Epithelial cell of esophagus (primary cell): ENCODE measurements at places on chromosomes 3 and 15.

- peak; percentile 96 for DNase-seq
These were observed 21.5 kb downstream of the FRMD4B start for GRCh38 chr3:69364354-69364753.

DNA sequence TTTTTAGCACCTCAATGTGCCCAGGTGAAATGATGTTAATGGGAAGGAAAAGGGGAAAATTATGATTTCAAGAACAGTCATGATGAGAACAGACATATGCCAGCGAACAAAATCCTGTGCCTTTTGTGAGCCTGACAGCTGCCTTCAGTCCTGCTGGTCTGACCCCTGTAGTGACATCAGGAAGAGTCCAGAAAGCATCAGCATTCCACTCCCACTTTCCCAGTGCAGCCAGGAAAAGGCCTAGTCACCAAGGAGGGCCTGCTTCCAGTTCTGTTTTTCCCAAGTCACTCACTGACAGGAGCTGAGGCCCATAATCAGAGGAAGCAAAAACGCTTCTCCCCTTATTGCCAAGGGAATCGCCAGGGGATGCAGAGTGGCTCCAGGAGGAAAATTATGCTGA, 218.4 kb downstream of the ABHD5 start:
- no peak for DNase-seq

DNA sequence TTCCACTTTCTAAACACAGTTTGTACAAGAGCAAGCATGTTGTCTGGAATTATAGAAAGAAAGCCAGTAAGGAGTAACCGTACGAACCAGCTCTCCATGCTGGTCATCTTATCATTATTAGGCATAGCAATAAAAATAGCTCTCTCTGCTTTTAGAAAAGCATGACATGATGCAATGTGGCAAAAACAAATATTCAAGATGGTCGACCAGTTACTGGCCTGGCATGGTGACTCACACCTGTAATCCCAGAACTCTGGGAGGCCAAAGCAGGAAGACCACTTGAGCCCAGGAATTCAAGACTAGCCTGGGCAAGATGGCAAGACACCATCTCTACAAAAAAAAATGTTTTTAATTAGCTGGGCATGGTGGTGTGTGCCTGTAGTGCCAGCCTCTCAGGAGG, 2.6 kb upstream of the MAP4 start:
- DNase-seq: peak; percentile 93

DNA sequence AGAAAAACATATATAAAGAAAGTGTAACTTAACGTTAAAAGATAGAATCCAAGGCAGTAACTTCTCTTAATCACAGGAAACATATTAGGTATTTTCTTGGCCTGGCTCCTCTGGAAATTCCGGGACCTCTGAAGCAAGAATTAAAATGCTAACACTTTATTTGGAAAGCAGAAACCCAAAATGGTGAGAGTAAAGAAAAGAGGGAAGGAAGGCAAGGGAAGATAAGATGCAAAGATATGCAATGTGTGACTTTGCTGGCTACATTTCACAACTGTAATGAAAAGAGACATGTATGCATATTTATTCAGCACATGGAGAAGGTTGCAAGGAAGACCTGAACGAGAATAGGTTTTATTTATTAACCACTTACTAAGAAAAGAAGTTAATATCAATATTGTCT, 372.5 kb downstream of the TBL1XR1 start:
- DNase-seq: no peak

GRCh38 chr3:121508389-121508788, 37.4 kb downstream of the POLQ start:
- no peak for DNase-seq

GRCh38 chr3:158434412-158435038, 136.5 kb upstream of the MLF1 start:
- peak; percentile 78 for DNase-seq

DNA sequence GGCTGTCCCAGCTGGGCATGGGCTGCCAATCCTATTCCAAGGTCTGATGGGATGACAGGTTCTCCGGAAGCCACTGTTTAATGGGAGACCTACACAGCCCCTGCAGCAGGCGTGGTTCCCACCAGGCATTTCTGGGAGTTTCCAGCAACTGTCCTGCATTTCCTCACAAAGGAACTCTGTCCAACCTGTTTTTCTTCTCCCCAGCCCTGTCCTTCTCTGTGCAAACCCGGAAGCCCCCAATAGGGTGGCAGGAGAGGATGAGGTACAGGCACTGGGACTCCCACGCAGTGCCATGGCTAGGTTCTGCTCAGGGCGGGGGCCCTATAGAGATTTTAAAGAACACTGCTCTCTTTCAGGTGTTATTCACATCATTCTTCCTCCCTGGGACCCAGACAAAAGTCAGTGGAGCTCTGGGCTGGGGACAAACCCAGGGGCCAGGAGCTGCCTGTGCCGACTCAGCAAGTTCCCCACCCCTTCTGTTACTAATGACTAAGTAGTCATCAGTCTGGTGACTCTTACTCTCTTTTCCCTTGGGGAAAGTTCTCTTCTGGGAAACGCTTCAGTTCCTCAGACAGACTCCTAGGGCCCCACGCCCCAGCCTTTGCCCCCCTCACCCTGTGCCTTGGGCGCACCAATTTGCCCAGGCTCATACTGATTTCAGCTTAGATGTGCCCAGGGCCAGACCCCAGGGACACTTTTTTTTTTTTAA, 97.7 kb downstream of the CD47 start:
- DNase-seq: peak; percentile 89

GRCh38 chr15:39692356-39693327, 90.0 kb downstream of the FSIP1 start:
- DNase-seq: peak; percentile 46
